ENCODE measurements at places on chromosomes 2 and 18.

- DNase-seq, result no peak
Observed at GRCh38 chr18:31252522-31252921, 65.4 kb upstream of the DSG1 start.

DNA sequence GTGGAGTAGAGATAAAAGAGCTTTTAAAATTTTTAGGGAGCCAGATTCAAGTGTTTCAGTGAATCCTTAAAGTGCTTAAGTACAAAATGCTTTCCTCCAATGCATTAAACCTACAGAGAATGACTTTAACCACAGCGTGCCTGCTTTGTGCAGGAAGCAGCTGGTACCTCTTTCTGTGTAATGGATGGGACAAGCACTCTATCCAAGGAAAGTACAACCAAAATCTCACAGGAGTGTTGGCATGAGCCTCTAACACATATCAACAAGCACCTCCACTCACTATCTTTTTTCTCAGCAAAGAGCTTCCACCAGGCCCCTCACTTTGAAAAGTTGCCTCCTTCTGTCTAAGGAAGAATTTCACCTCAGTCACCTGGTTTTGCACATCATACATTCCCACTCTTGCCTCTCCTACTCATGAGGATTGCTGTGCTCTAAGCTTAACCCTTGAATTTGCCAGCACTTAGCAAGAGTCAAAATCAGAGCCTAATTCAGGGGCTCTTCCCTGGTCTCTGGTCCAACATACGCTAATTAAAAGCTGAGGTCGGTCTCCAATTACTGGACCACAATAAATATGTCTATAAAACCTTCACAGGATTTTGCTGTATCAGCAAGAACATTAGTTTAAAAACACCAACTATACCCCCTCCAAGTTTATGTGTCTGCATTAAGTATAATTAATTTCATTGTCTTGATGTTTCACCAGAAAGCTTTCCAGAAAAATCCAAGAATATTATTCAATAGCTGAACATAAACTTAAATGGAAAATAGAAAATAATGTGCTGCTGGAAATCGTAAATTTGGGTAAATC, 68.9 kb downstream of the ZNF521 start:
- DNase-seq, result no peak

GRCh38 chr18:76819411-76820136, 2.8 kb upstream of the ZNF236 start:
- no peak for DNase-seq

DNA sequence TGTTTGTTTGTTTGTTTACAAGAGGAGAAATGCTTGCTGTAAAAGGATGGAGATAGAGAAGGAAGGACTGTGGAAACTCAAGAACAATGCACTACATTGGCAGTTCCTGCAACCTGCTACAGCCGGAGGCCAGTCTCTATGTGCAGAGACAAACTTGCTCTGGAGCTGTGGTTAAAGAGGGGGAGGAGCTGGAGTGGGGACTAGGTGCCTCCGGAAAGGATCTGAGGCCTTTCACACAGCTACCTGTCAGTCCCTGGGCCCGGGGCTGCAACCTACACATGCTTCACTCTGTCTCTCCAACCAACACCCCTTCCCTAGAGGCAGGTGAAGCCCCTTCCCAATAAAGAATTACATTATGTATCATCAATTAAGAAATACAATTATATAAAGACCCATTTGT, 1234.0 kb upstream of the ZEB2 start:
- DNase-seq, result no peak

GRCh38 chr18:48928787-48929186, 22.0 kb downstream of the SMAD7 start:
- peak; percentile 88 for DNase-seq

Data from Daoy (cell line).